Tibial artery (tissue), 4 donors: ENCODE measurements at places on chromosomes 12 and 14.
A peak's percentile ranks its signal among the peaks of the same experiment; 100 is the strongest.

- no peak for DNase-seq
Measured at GRCh38 chr12:4482936-4483335, 37.3 kb upstream of the FGF6 start.

DNA sequence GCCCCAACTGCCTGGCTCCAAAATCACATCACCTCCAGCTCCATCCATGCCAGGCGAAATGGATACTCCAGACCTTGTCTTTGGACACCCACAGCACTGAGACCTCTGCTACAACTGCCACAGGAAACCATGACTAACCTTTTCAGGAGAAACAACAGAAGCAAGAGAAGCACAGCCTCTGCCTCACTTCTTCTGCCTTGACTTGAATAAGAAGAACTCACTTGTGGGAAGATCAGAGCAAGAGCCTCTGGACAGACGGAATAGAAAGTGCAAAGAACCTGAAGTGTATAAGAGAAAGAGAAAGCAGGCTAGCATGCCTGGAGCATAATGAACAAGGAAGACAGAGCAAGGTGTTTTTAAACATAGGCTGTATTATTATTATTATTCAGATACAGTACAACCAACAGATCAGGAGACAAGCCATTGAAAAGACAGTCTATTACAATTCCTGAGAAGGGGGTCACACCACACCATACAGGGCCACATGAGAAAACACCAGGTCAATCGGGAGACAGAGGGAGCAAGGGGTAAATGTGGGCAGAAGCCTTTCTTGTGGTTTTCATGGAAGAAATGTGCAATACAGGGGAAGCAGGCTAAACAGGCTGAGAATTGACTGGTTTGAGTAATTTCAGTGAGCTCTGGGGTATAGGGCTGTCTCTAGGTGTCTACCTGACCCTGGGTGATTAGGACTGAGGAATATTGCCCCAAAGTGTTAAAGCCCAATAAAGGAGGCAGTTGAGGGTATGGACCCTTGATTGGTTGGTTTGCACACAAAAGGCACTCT lies 7.4 kb upstream of the OR10P1 start:
- no peak for DNase-seq

- no peak for DNase-seq
Measured at GRCh38 chr14:80310938-80311750, 99.8 kb upstream of the DIO2 start.

GRCh38 chr12:68119250-68119649 lies 40.3 kb downstream of the IFNG start:
- DNase-seq = no peak

DNA sequence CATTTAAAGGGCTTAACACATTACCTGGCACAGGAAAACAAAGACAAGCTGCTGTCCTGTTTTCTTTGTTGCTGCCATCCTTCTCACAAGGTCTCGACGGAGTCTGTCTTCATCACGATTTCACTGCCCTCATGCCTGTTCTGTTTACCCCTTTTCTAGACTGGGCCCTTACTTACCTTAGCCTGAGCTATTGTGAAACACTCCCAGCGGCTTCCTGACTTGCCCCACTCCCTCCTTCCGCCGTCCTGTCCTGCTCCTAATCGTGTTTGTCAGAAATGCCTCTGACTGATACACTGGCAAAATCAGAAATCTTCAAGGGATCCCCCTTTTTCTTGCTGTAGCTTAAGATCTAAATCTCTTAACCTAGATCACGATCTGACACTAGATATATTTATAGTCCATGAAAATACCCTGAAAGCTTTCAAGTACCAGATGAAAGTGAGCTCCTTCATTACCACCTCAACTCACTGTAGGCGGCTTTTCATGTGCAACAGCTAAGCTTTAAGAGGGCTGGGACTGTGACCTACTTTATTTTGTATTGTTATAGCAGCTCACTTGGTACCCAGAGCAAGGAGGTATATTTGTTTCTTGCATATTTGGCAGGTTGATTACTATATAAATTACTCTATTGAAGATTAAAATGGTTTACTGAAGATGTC lies 32.1 kb downstream of the TECPR2 start:
- no peak for DNase-seq

GRCh38 chr12:48803675-48804074 lies 14.6 kb upstream of the CACNB3 start:
- no peak for DNase-seq

DNA sequence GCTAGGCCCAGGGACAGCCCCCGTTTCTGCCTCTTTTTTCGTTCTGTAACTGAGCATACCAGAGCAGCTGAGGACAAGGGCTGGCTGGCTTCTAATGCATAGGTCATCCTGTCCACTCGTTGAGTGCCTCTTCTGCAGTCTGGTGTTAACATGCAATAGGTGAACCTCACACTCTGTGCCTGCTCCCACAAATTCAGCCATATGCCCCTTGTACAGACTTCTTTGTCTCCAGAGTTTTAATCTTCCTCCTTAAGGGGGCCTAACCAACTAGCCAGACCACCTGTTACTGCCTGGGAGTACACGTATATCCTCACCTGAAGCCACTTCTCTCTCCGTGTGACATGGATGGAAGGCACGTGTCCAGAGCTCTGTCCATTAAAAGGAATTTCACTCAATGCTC lies 111.1 kb downstream of the SLC15A4 start:
- DNase-seq = no peak

DNA sequence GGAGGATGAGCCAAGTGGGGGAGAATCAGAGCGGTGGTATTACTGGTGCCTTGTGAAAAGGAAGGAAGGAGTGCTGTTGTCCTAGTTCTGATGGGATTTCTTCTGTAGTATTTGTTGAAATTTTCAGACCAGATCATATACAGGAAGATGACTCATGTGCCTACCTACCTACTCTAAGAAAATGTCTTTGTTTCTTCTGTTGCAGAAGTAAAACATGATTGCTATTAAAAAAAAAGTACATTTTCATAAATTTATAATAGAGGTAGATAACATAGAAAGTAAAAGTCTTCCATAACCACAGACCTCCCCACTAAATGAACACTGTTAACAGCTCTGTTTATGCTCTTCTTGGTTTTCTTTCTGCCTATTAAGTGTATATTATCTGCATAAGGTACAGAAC lies 26.9 kb downstream of the SAMD4A start:
- no peak for DNase-seq

- no peak for DNase-seq
Measured at GRCh38 chr12:49626836-49627235, 3.5 kb downstream of the PRPF40B start.

GRCh38 chr12:6065863-6066199 lies 58.6 kb downstream of the VWF start:
- DNase-seq = no peak

DNA sequence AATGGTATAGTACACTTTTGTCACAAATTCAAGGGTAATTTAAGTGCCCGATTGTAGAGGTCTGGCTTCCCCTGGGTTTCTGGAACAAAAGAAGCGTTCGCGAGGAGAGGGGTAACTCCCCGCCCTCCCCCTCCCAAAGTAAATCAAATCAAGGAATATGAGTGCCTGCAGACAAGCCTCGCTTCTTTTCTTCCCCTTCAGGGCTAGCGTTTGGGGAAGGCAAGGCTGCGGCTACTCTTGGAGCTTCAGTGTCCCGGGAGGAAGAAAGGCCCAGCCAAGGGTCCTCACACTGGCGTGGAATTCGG lies 456 bp upstream of the TMPO start:
- DNase-seq = no peak

GRCh38 chr12:2963760-2964292 lies 4.6 kb downstream of the TEAD4 start:
- DNase-seq = no peak

- DNase-seq = no peak
Measured at GRCh38 chr12:80698256-80698655, 9.2 kb upstream of the MYF6 start.

DNA sequence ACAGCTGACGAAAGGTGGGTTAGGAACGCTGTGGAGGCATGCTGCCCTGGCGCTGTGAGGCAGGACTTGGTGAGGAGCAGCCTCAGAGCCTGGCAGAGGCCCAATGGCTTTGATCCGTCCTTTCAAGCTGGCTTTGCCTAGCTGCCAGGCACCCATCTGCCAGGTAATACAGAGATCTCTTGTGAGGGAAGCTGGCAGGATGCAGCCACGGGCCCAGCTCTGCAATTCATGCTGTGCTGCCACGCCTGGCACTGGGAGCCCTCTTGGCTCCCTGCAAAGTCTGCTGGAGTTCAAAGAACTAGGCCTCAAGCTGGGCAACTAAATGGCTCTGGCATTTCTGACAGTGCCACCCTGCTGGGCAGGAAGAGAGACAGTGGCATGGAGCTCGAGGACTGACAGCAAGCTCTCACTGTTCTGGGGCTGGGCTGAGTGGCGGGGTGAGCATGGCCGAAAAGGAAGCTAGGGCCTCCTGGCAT lies 18.7 kb downstream of the IQSEC3 start:
- no peak for DNase-seq

- DNase-seq = no peak
Measured at GRCh38 chr12:31732926-31733548, 4.2 kb upstream of the AMN1 start.

- DNase-seq = no peak
Measured at GRCh38 chr12:111838353-111838752, 3.7 kb upstream of the MAPKAPK5 start.

- DNase-seq = no peak
Measured at GRCh38 chr14:51072976-51073375, 21.9 kb downstream of the TRIM9 start.

DNA sequence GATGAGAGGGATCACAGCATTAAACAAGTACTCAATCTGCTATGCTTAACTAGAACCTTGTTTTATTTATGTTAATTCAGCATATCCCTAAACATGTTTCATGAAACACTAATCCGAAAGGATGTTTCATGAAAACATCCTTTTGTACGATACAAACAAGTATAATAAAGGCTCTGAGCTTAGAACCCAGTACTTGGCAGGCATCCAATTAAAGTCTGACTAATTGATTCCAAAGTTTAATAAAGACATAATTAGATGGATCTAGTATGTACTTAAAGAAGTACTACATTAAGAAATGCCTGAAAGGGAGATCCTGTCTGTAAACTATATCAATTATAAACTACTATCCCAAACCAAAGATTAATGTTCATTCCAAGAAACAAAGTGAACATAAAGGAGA lies 51.8 kb downstream of the SCAF11 start:
- DNase-seq = no peak

DNA sequence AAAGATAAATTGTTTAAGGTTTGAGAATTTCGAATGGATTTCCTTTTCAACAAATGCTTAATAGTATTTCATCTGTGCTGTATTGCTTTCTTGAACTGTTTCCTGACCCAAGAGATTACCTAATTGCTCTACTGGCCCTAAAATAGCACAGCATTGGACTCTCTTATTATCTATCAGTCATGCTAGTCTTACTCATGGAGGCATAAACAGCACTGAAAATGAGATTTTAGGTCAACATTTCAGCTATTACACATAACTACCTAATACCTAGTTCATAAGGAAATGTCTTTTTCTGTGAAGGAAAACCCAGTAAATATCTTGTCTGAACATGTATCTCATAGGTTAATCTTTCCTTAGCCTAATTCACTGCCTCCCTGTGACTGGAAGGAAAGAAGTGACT lies 4.3 kb upstream of the ABCD2 start:
- no peak for DNase-seq

GRCh38 chr14:53380867-53381225 lies 227.7 kb upstream of the DDHD1 start:
- no peak for DNase-seq

GRCh38 chr14:52443506-52443905 lies 108.8 kb downstream of the TXNDC16 start:
- no peak for DNase-seq

GRCh38 chr14:88554457-88555286 lies at the start of gene PTPN21:
Gene PTPN21 (minus strand): TSS chr14:88555007. CDS start chr14:88550417, 4,590 bp downstream.
- DNase-seq = peak; percentile 88
